ENCODE measurements at places on chromosomes 4 and X.

- no peak for DNase-seq
Measured at GRCh38 chrX:100673397-100673953, 29.5 kb downstream of the SRPX2 start.

DNA sequence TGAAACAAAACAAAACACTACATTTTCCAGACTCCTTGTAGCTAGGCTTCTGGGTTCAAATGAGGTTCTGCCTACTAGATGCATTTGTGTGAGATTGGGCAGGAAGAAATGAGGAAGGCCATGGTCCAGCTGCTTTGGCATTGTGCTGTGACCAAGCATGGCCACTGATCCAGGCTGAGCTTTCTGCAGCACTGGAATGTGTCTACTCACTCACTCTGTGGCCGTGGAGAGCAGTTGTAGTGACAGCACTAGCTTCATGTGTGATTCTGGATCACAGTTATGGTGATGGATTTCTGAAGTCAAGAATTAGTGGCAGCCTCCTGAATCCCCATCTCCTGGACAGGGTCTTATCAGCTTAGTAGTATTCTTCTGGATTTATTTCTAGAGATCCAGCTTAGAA is 358.9 kb downstream of the GPAT3 start:
- DNase-seq = no peak

DNA sequence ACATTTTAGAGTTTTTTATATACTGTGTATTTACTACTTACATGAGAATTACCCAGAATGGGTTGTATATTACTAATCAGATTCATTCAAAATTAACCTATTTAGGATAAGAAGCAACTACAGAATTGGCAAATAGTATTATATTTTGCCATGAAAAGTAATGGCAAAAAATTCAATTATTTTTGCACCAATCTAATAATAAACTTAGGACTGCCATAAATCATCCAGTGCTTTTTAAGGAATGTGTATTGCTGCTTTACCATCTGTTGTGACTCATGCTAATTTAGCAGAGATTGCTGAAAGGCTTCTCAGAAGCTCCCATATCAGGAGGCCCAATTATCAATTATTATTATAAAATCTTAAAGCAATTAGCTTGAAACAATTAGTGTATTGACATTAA is 24.0 kb downstream of the NPY2R start:
- DNase-seq = no peak

GRCh38 chrX:154040307-154040756 is 20.6 kb upstream of the IRAK1 start:
- DNase-seq = peak; percentile 84

- DNase-seq = no peak
Measured at GRCh38 chr4:69656653-69657158, 3.7 kb upstream of the UGT2A1 start.

DNA sequence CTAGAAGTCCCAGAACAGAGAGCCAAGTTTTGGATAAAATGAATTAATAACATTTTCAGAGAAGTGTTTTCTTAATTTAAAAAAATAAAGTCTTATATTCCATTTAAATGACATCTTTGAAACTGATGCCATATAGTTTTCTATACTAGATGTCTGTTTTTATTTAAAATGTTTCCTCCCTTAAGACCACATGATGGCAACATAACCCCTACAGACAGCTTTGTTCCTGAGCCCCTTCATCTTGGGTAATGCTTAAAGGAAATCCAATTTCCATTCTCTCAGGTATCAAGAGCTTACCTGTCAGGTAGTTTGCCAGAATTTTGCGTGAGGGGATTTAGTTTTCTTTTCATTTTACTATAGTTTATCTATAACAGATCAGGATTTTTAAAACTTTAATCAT is 181.4 kb upstream of the UGT8 start:
- DNase-seq = no peak

- DNase-seq = no peak
Measured at GRCh38 chrX:136209016-136209738, 42.0 kb downstream of the MAP7D3 start.

- DNase-seq = no peak
Measured at GRCh38 chrX:63050225-63050624, 300.9 kb downstream of the SPIN4 start.

DNA sequence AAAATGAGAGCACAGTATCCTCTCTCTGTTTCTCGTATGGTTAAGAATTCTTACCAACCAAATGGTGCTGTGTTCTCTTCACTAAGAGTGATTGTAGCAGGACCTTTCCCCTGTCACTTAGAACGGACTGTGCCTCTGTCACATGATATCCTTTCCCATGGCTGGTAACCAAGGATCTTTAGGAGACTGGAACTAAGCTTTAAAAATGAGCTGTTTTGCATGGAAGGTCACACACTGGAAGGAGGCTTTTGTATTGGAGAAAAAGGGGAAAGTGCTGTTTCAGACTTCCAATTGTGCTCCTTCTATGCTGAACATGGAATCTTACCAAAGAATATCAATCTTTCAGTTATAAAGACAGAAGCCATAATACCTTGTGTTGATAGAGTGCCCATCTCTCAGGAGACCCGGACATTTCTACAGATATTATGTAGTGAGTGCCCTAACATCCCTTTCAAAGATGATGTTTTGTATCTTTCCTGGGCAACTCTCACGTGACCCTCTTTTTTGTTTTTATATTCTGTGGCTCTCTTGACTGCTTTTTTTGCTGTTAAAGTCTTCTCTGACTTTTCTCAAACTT is 148.6 kb downstream of the SLC4A4 start:
- no peak for DNase-seq

GRCh38 chr4:148327683-148328082 is 114.5 kb downstream of the NR3C2 start:
- no peak for DNase-seq

DNA sequence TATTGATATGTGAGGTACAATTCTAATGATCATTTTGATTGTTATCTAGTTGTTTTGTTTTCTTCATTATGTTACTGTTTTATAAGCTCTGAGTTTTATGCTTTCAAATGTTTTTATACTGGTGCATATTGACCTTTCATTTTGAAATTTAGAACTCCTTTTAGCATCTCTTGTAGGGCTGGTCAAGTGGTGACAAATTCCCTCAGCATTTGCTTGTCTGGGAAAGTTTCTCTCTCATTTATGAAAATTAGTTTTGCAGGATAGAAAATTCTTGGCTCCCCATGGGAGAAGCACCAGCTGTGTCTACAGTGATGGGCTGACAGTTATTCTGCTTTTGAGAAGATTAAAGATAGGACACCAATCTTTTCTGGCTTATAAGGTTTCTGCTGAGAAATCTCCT is 105.3 kb upstream of the SPRY1 start:
- no peak for DNase-seq

- no peak for DNase-seq
Measured at GRCh38 chr4:151955721-151956380, 195.0 kb upstream of the GATB start.

DNA sequence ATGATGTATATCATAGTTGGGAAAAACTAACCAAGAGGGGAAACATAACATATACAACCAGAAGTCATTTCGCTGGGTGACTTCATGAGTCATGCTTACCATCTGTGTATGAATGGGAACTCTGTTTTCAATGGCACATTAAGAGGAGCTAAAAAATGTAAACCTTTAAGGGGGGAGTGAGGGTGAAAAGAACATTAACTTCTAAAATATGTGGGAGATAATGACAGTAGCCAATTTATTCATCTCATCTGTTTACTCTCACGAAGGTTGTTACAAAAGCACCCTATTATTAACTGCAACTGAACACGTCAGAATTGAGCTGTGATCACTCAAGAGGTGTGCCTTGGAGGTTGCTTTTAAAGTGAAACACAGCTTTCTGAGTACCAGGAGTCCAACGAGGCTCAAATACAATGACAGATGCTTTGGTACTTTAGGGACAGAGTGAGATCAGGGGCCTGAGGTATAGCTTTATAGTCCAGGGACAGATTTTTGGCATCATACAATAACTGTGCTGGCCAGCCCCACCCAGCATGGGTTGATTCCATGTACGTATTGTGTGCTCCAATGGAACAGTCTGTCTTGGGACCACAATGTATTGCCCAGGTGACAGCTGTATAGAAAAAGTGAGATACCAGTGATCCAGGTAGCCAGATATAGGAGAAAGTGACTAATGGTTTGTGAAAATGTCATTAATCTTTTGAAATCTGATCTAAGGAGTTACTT is 107.3 kb downstream of the AMMECR1 start:
- no peak for DNase-seq

GRCh38 chrX:19745077-19745476 is 142.3 kb downstream of the SH3KBP1 start:
- DNase-seq = no peak

GRCh38 chr4:86582410-86582809 is 11.7 kb upstream of the PTPN13 start:
- peak; percentile 15 for DNase-seq

- no peak for DNase-seq
Measured at GRCh38 chr4:128649575-128650205, 159.8 kb upstream of the JADE1 start.

DNA sequence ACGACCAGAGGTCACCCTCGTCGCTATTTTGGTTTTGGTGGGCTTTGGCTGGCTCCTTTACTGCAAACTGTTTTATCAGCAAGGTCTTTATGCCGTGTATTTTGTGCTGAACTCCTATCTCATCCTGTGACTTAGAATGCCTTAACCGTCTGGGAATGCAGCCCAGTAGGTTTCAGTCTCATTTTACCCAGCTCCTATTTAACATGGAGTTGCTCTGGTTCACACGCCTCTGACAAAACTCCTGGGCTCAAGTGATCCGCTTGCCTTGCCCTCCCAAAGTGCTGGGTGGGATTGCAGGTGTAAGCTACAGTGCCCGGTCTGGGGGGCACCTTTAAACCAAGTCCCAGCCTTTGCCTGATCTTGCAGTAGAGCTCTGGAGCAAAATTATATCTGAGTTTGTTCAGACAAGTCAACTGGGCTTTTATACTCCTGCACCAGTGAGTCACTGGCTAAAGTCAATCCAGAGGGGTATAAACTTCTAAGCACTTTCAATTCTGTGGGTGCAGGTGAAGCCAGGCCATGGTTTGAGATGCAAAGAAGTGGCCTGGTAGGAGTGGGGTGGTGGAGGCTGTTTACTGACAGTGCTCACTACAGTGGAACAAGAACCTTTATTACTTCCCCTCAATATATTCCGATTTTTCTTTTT is 50.2 kb downstream of the MGST2 start:
- no peak for DNase-seq

DNA sequence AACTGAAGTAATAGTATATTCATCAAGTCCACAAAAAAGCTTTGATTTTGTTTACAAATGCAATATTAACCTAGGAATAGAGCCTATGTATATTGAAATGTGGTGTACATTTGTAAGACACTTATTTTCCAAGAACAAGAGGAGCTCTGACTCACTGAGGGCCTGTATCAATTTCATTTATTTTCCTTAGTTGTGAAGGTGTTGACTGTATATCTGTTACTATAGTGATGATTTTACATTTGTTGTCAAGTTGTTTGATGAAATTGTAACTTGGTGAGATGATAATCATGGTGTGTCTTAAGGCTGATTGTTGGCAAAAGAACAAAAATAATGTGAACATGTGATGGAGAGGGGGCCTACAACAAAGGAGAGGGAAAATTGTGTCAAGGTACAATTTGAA is 274.9 kb upstream of the TEX13A start:
- DNase-seq = no peak

DNA sequence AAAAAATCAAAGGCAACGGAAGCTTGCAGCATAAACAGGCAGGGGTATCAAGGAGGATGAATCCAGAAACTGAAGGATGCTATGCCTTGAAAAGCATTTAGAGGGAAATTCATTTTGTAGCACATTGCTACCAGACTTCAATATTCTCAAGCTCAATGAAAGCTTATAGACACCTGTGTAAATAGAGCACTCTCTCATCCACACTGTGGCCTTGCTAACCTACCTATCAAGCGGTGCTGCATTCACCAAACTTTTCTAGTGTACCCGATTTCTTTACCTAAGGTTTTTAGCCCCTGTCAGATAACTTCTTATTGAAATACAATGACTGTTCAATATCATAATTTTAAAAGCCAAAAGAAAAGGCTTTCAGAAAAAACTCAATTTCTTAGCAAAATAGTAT is 20.2 kb upstream of the HSD17B13 start:
- no peak for DNase-seq

GRCh38 chr4:36523182-36523581 is 241.8 kb downstream of the DTHD1 start:
- no peak for DNase-seq

DNA sequence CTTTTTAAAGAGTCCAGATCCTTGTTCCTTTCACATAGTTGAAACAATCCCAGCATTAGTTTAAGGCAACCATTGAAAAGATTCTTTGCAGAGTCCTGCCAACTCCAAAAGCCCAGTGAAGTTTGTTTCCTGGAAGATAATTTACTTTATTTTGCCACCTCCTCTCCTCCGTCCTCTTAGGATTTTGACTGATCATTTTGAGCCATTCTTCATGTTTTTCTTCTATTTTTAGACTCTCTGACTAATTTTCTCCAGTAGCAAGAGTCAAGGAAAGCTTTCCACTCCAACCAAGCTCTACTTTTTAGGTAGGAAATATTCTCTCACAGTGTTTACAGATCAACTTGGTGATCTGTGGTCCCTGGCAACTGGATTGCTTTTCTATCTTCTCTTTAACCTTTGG is 10.3 kb downstream of the NCBP2L start:
- DNase-seq = no peak

GRCh38 chrX:34365471-34365870 is 233.4 kb upstream of the FAM47A start:
- DNase-seq = no peak

DNA sequence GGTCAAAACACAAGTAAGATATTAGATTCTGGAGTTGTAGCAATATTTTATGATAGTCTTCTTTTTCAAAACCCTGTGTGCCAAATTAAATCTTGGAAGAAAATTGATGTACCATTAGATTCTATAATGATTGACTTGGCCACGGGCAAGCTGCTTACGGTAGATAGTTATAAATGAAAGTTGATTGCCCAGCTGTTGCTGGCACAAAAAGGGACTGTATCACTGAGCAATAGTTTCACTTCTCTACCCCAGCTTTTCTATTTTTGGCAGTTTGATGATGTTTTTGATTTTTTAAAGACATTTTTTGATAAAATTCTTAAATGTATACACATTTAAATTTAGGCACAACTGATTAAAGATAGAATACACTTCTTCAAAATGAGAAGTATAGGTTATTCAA is 333.3 kb downstream of the TRAM1L1 start:
- no peak for DNase-seq

- no peak for DNase-seq
Measured at GRCh38 chrX:110435196-110435595, 76.5 kb downstream of the RTL9 start.

- DNase-seq = no peak
Measured at GRCh38 chrX:2457289-2458133, 43.3 kb downstream of the DHRSX start.

DNA sequence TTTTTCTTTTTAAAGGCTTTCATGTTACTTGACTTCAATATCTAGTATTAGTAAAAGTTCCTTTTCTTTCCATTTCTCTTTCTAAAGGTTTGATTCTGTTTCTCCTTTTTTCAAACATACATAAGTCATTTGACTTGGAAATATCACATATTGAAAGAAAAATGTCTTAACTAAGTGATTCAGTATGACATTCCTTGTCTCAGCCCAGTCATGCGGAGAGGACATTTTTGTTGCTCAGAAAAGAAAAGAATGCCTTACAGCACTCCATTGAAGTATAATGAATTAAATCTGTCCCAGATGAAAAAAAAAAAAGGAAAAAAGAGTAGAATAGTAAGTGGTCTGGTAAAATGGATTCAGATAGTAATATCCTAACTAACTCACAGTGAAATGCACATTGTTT is 466.1 kb downstream of the ADGRL3 start:
- DNase-seq = no peak
